Tongue (tissue), 3 donors: ENCODE measurements at places on chromosomes 11 and 22. TPM values are rescaled to one million over a fixed set of nuclear protein-coding genes. Genes with fewer than 3 reads are reported as not detected.

Gene PKDREJ
- total RNA-seq = 0.10 TPM

Gene RBFOX2
- 269 TPM for total RNA-seq

Gene C11orf87
- total RNA-seq = not detected

Gene HBB
- total RNA-seq = 162 TPM

Gene NLRP14
- 0.21 TPM for total RNA-seq

Gene SOX6
- total RNA-seq = 45.0 TPM

Gene MUC15
- total RNA-seq = 3.2 TPM

Gene SMC1B
- 0.10 TPM for total RNA-seq

Gene SPDYC
- not detected for total RNA-seq

GRCh38 chr22:19090586-19091127 lies 31.6 kb downstream of the DGCR2 start:
- no peak for DNase-seq

- DNase-seq = no peak
Observed at GRCh38 chr11:119424276-119424675, 1.3 kb upstream of the THY1 start.

- DNase-seq = no peak
Observed at GRCh38 chr11:2912498-2912897, 16.7 kb downstream of the PHLDA2 start.

- DNase-seq = peak; percentile 32
Observed at GRCh38 chr11:35855671-35856070, 88.2 kb upstream of the LDLRAD3 start.

- DNase-seq = no peak
Observed at GRCh38 chr11:113048820-113049768, 87.9 kb downstream of the NCAM1 start.

DNA sequence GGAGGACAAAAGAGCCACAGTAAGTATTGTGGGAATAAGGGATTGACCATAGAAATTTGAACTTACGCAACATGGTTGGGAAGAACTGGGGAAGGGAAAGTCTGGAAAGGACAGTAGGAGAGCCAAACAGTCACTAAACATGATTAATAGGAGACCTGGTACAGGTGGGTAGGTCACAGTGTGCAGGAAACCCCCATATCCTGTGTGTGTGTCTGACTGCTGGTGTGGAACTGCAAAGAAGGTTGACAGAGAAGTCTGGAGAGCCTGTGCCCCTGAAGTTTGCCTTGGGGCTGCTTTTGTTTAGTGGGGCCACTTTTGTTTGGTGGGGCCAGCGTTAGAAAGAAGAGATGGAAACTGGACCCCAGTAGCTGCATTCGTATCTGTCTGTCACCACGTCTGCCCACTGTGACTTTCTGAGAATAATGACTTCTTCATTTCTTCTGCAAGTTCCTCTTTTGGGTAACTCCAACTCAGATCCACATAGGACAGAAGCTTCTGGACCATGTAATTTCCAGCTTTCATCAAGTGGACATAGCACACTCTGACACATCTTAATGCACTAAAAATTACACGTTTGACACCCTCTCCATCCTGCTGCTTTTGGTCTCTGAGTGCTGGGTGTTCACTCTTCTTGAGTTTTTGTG lies 126.8 kb upstream of the RAG2 start:
- DNase-seq = no peak

GRCh38 chr11:28343304-28344233 lies 235.4 kb downstream of the METTL15 start:
- no peak for DNase-seq

- DNase-seq = no peak
Observed at GRCh38 chr11:114845766-114846415, 167.6 kb downstream of the NXPE2 start.

- no peak for DNase-seq
Observed at GRCh38 chr11:116366980-116367645, 405.7 kb downstream of the BUD13 start.

GRCh38 chr11:109996060-109996459 lies 97.1 kb upstream of the ZC3H12C start:
- DNase-seq = no peak

GRCh38 chr11:25576320-25576719 lies 755.6 kb upstream of the ANO3 start:
- no peak for DNase-seq

DNA sequence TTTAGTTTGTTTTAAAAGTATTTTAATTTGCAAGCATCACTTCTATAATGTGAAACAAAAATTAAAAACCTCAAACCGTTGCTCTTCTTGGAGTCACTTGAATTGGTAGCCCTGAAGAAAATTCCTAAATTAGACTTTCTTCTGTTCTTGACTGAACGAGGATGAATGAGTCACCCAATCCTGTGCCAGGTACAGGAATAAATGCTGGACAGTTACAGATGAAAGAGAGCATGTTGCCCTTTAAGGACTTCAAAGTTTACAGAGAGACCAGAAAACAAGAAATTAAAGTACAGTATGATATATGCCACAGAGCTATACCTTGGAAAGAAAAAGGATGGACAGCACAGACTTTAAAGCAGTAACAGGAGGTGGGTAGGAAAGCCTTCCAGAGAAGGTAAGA lies 41.3 kb upstream of the CXCR5 start:
- DNase-seq = no peak

GRCh38 chr11:40987776-40988435 lies 471.5 kb downstream of the LRRC4C start:
- no peak for DNase-seq

DNA sequence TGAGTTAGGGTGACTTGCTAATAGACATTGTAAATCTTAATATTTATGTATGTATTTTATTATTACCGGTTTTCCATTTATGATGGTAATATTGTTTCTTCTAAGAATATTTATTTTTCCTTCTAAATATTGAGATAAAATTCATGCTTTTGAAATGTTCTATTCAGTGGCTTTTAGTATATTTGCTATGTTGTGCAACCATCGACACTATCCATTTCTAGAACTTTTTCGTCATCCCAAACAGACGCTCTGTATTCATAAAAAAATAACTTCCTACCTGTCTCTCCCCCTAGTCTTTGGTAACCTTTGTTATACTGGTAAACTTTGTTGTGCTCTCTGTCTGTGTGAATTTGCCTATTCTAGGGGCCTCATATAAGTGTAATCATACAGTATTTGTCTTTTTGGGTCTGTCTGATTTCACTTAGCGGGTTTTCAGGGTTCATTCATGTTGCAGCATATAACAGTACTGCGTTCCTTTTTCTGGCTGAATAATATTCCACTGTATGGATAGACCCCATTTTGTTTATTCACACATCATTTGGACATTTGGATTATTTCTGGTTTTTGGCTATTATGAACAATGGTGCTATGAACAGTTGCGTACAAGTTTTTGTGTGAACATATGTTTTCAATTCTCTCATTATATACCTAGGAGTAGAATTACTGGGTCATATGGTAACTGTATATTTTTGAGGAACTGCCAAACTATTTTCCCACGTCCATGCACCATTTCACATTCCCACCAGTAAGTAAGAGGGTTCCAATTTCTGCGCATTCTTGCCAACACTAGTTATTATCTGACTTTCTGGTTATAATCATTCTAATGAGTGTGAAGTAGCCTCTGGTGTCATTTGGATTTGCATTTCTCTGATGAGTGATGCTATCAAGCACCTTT lies 15.9 kb downstream of the NEAT1 start:
- no peak for DNase-seq

- no peak for DNase-seq
Observed at GRCh38 chr11:101497291-101497690, 86.5 kb downstream of the TRPC6 start.

DNA sequence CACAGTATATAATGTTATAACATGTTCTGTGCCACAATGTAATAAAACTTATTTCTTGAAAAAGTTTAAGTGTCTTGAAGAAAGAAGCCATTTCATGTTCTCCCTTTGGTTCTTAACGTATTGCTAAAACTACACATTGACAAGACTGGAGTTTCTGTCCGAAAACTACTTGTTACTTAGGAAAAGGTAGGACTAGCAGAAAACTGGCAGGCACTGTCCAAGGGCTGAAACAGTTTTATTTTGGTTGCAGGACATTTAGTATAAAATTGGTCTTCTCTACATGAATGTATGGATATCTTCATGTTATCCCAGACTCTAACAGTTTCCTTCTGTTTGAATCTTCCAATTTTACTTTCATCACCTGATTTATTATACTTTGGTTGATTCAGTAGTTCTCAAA lies 1027.1 kb downstream of the LRRC4C start:
- no peak for DNase-seq

DNA sequence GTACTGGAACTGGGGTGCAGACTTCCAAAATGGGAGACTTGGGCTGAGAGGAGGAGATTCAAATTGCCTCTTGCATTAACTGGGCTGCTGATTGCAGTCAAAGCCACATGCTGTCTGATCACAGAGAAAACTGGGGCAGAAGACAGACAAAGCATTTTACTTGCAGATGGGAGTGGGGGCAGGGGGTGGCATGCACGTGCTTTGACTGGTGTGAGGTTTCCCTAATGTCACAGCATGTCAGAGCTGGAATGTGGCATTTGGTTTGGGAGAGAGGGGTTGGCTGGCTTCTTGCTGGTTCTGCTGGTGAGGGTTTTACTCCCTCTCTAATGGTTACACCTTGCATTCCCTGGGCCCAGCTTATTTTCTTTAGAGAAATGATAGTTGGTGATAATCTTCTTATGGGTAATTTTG lies 2.9 kb downstream of the TUB start:
- DNase-seq = no peak
